CD4-positive, alpha-beta T cell treated with Interleukin-15 for 1 hour (primary cell): ENCODE measurements at places on chromosomes 7 and 10.

DNA sequence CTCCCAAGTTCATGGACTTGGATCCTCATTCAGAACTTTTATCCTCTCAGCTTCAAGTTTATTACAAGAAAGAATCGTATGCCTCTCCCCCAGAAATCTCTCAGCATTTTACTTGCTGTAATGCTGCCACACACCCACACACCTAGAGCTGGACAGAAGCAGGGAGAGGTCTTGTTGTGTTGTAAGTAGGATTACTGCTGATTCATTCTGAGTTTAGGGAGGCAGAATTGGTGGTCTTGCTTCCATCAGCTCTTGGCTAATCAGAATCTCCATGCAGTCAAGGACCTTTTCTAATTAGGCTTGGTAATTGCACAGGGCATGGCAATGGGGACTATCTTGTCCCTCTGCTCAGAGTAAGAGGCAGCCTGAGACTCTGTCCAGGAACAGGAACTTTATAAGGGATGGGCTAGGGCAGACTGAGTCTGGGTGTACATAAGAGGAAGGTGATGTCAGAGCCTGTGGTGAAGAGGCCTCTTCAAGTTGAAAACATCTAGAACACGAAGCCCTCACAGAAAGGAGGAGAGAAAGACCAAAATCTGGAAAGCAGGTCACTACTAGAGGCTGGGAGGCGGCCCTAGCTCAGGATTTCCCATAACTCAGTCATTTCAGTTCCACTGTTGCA, 7.0 kb upstream of the PTPRE start:
- no peak for DNase-seq

GRCh38 chr7:16046041-16046440, 359.6 kb upstream of the MEOX2 start:
- DNase-seq: no peak

DNA sequence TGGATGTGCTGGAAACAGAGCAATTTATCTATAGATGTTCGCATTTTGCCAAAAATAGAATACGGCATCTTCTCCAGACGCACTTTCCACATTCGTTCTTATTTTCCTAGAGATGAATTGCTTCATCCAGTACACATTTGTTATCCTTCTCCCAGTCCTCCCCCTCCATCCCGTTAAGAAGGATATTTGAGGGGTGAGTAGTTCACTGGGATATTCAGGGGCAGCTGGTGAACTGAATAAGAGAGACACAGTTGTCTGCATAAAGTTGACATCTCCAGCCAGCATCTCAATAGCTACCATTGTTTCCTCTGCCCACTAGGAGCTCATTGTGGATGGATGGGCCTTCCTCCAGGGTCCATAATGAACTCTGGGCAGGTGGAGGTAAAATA, 456.8 kb upstream of the NRP1 start:
- no peak for DNase-seq

DNA sequence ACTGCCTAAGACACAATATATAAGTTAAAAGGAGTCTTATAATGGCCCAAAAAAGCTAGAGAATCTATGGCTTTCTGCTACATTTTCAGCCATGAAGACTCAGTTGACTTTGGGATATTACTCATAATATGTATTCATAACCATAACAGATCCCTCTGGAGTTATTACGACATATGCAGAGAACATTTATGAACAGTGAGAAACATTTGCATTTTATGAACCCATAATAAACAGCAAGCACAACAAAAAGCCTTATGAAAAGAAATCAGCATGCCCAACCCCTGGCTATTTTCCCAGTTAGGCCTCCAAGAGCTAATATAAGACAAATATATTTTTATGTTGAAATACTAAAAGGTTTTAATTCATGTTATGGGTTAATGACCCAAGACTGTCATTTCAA, 52.4 kb downstream of the ARMH3 start:
- no peak for DNase-seq

- DNase-seq: no peak
Observed at GRCh38 chr7:9870674-9871073, 1103.0 kb upstream of the PHF14 start.

- DNase-seq: no peak
Observed at GRCh38 chr7:132785870-132786269, 209.6 kb upstream of the PLXNA4 start.

GRCh38 chr7:101575168-101575567, 53.9 kb downstream of the MYL10 start:
- no peak for DNase-seq

- DNase-seq: no peak
Observed at GRCh38 chr7:80896906-80897598, 21.8 kb downstream of the SEMA3C start.

DNA sequence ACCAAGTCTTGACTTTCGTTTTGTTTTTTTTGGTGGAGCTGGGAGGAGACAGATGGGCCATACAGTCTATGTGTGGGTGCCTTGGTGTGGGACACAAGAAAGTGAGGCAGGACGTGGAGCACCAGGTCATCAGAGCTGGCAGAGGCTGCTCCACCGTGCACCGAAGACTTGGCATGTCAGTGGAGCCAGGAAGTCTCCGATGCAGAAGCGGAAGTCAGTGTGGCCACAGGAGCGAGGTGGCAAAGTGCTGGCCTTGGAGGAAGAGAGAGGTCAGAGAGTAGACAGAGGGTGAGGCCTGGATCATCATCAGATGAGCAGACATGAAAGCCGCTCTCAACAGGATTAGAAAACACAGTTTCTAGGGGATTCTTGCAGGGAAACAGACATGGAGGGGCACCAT, 116.8 kb downstream of the MGMT start:
- DNase-seq: no peak

- DNase-seq: no peak
Observed at GRCh38 chr10:11109590-11109989, 91.9 kb downstream of the CELF2 start.

DNA sequence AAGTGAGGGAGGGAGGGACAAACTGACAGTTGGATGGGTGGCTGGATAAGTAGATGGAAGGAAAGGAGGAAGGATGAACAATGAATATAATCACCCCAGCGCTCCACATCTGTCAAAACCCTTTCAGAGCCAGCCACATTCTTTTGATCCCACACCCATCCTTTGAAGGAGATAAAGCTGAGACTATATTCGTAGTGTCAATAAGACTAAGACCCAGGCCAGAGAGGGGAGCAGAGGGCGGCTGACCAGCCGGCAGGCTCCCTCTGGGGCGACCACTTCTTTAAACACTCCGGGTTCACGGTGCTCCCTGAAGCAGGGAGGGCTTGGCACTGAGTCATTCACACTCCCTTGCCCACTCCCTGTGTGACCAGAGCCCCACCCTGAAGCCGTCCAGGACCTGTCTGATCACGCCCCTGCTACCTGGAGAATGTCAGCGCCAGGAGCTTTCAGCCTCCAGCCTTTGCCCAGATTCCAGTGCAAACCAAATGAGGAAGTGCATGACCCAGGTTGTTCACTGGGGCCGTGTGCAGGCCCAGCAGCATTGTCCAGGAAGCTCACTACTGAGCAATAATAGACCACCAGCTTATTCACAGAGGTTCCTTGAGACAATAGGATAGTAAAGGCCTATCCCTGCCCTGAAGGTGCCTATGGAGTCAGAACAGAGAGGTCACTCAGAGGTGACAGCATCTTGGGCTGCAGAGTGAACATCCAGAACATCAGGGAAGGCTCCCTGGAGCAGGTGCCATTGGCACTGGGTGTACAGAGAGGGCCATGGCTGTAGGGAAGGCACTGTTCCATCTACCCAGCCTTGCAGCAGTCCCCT, 34.4 kb downstream of the UNC5B start:
- no peak for DNase-seq

DNA sequence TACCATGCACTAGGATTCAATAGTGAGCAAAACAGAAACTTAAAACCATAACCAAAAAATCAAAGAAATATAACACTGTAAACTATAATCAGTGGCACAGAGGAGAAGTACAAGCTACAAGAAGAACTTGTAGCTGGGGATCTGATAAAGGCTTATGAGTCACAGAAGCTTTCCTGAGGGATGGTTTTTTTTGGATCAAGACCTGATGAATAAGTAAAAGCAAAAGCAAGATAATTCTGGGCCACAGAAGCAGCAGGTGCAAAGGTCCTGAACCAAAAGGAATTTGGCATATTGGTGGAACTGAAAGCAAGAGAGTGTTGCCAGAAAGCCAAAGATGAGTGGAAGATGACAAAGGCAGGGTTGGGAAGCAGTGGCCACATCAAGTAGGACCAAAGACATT, 37.4 kb upstream of the BET1 start:
- no peak for DNase-seq
